ENCODE measurements at places on chromosomes 7 and 10.

DNA sequence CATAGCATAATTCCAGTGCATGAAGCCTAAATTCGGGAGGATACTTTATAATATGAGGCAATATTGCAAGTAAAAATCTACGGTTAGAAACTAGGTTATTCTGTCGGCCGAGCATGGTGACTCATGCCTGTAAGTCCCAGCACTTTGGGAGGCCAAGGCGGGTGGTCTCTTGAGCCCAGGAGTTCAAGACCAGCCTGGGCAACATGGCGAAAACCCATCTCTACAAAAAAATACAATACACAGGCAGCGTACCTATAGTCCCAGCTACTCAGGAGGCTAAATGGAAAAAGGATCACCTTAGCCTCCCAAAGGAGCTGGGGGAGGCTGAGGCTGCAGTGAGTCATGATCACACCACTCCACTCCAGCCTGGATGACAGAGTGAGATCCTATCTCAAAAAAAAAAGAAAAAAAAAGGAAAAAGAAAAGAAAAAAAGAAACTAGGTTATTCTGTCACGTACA lies 14.2 kb downstream of the SKAP2 start:
- DNase-seq = no peak

- DNase-seq = peak; percentile 25
Measured at GRCh38 chr10:117537904-117538524, 4.5 kb upstream of the EMX2 start.

DNA sequence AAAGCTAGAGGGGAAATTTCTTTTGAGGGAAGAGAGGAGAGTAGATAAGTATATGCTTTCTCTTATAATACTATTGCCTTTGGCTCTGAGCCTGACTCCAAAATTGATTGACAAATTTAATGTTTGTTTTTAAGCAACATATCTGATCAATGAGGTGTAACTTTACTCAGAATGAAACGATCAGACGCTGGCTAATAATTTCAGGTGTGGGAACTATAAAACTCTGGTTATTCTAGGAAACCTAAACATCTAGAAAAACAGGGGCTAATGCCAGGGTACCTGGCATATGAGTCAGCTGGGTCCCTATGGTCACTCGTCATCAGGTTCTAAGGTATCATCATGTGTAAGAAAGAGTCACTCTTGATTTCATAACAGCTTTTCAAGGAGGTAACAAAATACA lies 139.7 kb downstream of the ATE1 start:
- no peak for DNase-seq

DNA sequence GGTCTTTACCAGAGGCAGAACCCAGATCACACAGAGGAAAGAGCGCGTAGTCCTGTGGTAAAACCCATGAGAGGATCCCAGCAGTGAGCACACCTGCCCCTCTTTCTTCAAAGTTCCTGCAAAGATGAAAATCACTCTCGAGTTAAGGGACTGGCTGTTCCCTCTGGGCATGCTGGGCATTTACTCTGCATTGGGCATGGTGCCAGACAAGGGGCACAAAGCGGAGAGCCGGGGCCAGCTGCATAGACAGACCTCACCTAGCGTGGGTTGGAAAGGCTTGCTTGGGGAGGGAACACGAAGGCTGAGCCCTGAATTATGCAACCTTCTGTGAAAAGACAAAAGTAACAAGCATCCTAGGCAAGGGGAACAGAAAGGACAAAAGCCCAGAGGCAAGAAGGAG lies 120.0 kb upstream of the TCERG1L start:
- DNase-seq = no peak

DNA sequence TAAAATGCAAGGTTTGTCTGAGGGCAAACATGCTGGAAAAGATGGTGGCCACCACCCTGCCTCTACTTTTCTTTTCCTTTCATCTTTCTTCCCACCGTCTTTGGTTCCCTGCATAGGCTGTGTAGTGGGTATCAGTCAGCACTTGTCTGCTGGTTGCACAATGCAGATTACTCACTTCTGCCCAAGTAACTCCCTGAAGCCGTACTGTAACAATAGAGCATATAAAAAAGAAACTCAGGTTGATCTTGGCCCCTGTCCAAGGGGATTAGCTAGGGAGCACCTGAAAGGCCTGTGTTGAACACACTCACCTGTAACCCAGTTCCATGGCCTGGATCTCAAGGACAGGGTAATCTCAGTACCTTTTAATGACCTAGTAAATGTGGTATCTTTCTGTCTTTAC lies 533.0 kb upstream of the GALNT17 start:
- no peak for DNase-seq

DNA sequence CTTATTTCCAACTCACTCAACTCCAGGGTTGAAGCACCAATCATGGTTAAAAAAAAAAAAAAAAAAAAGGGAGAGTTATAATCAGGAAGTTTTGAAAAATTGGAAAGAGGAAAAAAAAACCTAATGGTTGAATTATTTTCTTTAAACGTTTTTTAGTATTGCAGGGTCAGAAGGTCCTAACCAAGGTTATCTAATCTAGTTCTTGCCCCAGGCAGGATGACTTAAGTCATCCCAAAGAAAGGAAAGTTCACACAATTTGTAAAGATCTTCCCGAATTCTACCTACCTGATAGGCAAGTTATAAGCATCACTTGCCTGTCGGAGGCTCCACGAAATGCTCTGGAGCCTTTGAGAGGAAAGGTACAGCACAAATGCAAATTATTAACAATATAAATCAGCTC lies 208.1 kb upstream of the PLXNA4 start:
- no peak for DNase-seq

- DNase-seq = peak; percentile 24
Measured at GRCh38 chr10:120131183-120131582, 238.7 kb downstream of the SEC23IP start.

GRCh38 chr7:141251957-141252356 lies 178.1 kb downstream of the TMEM178B start:
- no peak for DNase-seq

Measured in activated CD4-positive, alpha-beta T cell treated with anti-CD3 and anti-CD28 coated beads for 36 hours (primary cell).